ENCODE measurements at places on chromosomes 3 and 15.
A peak's percentile ranks its signal among the peaks of the same experiment; 100 is the strongest.

- DNase-seq = no peak
Measured at GRCh38 chr3:14256561-14257342, 78.1 kb downstream of the LSM3 start.

DNA sequence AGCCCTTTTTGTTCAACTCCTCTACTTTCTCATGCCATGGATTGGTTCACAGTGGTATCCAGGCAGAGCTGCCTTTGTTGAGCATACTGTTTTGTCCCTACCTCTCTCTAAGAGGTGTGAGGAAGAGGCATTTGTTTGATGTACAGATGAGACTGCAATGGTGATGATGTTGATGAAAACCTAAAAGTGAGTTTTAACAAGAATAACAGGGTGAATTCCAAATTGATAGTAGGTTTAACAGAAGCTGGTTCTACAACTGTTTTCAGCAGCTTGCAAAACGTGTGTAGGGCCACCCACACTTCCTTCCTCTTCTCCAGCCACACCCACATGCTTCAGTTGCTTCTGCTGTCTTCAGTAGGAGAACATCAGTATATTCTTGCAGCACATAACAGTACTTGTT, 10.2 kb downstream of the SNRK start:
- peak; percentile 30 for DNase-seq

DNA sequence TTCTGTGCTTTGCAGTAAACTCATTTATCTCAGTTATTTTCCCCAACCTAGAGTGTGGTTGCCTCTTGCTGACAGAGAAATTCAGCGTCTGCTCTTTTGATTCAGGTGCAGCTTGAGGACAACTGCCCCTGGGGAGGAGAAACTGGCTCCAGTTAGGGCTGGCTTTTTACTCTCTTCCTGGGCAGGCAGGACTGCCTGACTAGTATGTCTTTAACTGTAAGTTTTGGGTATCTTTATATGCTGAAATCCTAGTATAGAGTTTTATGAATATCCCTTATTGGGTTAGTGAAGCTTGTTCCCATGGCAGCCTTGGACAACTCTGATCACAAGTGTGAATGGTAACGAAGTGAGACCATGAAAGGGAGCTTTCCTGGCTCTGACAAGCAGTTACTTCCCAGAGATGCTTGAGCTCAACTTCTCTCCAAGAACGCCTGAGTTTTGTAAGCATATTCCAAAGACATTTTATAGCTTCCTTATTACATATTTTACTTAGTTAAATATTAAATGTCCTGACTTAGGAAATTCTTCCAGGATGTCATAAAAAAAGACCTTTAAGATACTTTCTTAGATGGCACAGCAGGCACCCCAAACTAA, 27.1 kb downstream of the CCNB2 start:
- DNase-seq = no peak

DNA sequence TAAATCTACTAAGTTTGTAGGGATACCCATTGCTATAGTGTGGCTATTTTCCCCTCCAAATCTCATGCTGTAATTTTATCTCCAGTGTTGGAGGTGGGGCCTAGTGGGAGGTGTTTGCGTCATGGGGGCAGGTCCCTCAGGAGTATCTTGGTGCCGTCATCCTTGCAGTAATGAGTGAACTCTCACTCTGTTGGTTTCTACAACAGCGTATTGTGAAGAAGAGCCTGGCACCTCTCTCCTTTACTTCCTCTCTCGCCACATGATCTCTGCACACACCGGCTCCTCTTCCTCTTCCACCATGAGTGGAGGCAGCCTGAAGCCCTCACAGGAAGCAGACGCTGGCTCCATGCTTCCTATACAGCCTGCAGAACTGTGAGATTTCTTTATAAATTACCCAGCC, 34.0 kb upstream of the TRPM1 start:
- DNase-seq = no peak

- peak; percentile 17 for DNase-seq
Measured at GRCh38 chr15:40282147-40282868, 556 bp downstream of the ANKRD63 start.

- peak; percentile 79 for DNase-seq
Measured at GRCh38 chr15:40787344-40787841, 17.6 kb downstream of the C15orf62 start.

GRCh38 chr3:79056498-79056897, 711.3 kb downstream of the ROBO1 start:
- DNase-seq = no peak

GRCh38 chr3:37582086-37582485, 279.6 kb upstream of the CTDSPL start:
- DNase-seq = no peak

- no peak for DNase-seq
Measured at GRCh38 chr3:191198932-191199331, at the start of gene OSTN. Gene OSTN, plus strand, starts transcription at chr3:191199241. Its CDS starts 13,292 bp downstream, at chr3:191212533.

DNA sequence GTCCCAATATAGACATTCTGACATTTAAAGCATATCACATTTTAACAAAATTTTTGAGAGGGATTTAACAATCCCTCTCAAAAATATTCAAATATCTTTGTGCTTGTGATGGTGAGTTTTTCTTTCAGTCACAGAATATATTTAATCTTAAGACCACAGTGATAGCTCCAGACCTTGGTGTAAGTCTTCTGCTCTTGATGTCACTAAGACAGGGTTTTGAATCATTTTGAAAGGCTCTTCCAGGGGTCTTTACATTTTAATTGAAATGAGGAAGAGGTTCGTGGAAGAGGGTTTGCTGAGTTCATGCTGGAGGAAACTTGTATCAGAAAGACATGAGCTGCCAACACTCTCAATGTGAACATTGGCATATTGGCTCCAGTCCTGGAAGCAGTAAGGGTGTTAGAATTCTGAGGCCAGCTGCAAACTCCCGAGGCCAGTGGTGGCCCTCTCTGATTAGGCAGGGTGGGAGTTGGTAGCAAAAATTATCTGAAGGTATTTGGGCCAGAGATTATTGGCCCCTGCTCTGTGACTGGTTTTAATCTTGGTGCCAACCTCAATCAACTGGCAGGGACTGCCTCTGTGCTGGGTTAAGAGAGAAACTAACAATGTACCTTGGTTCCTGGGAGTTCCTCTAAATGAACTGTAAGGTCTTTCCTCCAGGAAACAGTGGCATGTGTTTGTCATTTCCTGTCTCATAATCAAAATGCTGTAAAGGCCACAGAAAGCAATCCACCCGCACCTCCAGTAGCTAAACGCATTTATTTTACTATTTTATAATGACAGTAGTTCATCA, 5.3 kb downstream of the POU1F1 start:
- no peak for DNase-seq

- no peak for DNase-seq
Measured at GRCh38 chr15:45177285-45177684, 10.5 kb downstream of the SHF start.

GRCh38 chr15:81747026-81747425, 298.8 kb downstream of the MEX3B start:
- DNase-seq = no peak

- no peak for DNase-seq
Measured at GRCh38 chr3:45321607-45322391, 66.6 kb upstream of the LARS2 start.

DNA sequence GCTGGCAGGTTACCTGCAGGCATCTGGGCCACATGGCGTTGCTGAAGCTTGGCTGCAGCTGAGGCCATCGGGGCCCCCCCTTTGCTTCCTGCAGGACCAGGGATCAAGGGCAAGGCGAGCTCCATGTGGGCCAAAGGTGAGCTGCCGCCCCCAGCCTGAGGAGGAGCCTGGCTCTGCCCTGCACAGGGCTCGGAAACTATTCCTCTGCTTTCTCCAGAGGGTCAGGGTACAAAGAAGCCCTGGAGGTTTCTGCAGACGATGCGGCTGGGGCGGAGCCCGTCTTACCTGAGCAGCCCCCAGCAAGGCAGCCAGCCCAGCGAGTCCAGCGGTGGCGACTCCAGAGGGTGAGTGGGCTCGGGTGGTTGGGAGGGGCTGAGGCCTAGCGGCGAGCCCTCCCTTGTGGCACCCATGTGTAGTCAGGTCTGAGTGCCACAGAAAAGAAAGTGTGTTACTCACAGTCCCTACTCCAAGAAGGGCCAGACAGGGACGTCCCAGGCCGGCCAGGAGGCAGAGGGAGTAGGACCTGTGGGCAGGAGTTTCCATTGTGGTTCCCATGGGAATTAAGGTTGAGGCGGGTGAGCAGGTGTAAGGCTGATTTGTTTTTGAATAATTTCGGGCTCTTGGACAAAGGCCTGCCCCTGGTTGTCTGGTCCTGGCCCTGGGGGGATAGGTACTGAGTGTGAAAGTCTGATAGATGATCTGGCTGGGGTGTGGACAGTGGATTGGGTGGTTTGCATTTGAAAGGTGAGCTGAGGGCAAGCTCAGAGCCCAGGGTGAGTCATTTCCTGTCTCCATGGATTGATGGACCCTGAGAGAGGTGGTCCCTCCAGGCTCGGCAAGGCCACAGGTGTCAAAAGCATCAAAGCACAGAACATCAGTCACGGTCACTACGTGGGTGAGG, 25.4 kb downstream of the CFAP100 start:
- peak; percentile 3 for DNase-seq

GRCh38 chr3:125605756-125606155, 10.5 kb upstream of the OSBPL11 start:
- no peak for DNase-seq

- no peak for DNase-seq
Measured at GRCh38 chr3:21330293-21330692, 420.7 kb downstream of the ZNF385D start.

DNA sequence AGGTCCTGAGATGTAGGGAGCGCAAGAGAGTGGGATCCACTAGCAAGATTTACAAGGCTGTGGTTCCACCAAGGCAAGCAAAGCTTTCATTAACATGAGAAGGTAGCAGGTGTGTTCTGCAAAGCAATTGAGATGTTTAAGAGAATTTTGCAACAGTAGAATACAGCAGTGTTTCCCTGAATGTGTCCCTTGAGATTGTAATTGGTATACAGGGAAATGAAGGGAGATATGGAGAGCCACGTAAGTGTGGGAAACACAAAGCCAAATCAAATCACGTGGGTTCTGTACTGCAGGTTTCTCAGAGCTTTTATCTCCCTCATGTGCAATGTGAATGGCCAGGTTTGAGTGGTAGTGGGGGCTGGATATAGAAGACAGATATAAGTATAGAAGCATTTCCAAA, 67.3 kb downstream of the ATG7 start:
- DNase-seq = no peak

GRCh38 chr3:154954757-154955156, 125.4 kb upstream of the MME start:
- peak; percentile 67 for DNase-seq

DNA sequence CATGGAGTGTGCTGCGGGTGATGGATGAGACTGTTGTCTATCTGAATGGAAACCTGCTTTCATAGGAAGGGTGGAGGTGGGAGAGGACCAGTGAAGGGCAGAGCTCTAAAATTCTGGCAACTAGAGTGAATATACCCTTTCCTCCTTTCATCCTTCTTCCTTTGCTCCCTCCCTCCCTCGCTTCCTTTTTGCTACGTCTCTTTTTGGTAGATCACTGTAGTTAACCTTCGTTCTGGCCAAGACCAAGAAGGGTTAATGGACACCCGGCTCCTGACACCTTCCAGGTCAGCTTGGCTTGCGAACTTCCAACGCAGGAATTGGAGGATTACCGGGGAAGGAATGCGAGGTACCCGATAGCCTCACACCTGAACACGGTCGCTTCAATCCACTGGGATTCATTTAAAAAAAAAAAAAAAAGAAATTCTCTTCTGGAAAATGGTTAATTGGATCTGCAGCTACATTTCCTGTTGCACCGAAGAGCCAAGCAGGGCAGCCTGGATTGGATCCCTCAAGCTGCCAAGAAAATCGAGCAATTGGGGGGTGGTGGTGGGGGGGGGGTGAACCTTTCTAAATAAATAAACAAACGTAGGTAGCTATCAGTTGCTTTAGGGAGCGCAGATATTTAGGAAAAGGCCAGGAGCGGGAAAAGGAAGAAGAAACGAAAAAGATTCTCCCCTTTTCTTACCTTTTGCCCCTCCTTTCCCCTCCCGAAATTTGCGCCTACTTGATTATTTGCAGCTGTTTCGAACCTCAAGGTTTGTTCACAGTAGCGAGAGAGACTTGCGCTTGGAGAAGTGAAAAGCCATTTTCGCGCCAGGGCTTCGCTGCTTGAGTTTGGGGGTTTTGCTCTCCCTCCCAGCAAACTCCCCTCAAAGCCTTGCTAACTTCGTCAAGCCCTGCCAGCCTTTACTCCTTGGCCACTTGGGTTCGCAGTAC, 9.5 kb upstream of the NR2F2 start:
- no peak for DNase-seq

Data from EH (cell line).